ENCODE measurements at places on chromosomes 3 and 15.

GRCh38 chr15:63240109-63240508 is 37.3 kb upstream of the APH1B start:
- no peak for DNase-seq

DNA sequence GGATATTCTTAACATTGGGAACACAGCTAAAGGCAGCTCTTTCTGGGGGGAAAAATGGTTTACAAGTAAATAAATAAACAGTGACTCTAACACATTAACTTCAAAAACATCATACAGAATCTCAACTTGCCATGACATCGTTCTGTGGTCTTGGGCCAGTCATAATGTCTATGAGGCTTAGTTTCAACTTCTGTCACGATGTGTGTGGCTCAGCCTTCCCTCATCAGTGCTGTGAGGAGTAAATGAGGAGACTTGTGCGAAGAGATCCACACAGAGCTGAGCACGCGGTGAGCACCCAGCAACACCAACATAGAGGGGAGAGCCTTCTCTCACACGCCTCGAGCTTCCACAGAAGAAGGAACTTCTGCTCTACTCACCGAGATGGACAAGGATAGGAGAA is 49.0 kb downstream of the DZIP1L start:
- no peak for DNase-seq

GRCh38 chr3:62405135-62405534 is 31.8 kb upstream of the FEZF2 start:
- no peak for DNase-seq

GRCh38 chr3:73143401-73143800 is 81.9 kb downstream of the EBLN2 start:
- DNase-seq: no peak

- DNase-seq: no peak
Measured at GRCh38 chr15:76140074-76140464, 80.3 kb downstream of the TMEM266 start.

DNA sequence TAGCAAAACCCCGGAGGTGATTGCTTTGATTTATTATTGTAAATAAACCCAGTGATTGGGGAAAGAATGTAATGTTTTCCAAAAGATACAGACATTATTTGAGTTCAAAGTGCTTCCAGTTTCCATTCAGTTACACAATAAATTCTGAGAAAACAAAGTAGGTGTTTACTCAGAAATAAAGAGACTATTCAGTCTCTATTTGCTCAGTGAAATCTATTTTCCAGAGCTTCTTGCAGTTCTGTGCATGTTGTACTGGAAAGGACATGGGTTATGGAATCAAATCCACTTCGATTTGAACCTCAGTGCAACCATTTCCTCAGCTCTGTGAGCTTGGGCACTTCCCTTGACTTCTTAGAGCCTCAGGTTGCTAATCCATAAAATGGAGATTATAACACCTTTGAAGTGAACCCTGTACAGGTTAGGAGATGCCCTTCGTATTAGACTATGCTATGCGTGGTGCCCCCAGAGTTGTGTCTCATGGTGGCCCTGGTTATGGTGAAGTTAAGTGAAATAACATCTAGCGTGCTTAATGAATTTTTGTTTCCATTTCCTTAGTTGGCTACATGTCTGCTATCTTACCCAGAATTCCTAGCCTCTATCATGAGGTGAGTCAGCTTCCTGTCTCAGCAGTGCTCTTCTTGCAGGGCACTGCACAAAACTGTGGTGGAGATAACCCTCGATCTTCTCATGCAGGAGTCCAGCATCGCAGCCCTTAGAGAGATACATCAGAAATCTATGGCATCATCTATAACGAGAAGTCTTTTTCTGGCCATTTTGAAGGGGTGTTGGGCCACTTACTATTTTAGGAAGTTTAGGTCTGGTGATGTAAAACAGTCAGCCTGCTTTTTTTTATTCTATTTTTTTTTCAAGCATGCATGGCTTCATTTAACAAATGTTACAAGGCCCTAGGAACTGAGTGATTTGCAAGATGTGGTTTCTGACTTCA is 97.7 kb downstream of the RPL39L start:
- peak; percentile 28 for DNase-seq

DNA sequence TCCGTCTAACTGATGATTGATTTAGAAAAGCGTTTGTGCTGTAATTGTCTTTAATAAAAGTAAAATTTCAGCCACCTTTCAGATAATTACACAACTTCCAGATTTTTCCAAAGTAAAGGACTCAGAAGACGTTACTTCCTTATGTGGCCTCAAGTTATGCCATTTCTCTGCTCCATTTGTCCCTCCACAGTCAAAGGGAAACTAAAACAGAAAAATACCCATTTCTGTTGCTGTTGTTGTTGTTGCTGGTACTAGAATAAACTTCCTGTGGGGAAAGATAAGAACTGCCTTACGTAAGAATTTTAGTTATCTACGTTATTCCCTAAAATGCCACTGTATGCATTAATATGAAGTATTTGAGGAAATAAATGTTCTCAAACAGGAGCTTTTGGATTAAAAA is 153.9 kb downstream of the P3H2 start:
- DNase-seq: no peak

GRCh38 chr15:85625856-85626255 is 168.9 kb downstream of the KLHL25 start:
- DNase-seq: no peak

- DNase-seq: no peak
Measured at GRCh38 chr3:162799910-162800309, 1303.3 kb downstream of the OTOL1 start.

- DNase-seq: no peak
Measured at GRCh38 chr3:143806038-143806437, 42.2 kb downstream of the SLC9A9 start.

GRCh38 chr3:184524981-184525336 is 36.6 kb upstream of the EPHB3 start:
- DNase-seq: no peak

GRCh38 chr15:101578443-101578894 is 73.7 kb downstream of the TM2D3 start:
- no peak for DNase-seq

GRCh38 chr3:185792955-185793354 is 31.9 kb downstream of the IGF2BP2 start:
- no peak for DNase-seq

DNA sequence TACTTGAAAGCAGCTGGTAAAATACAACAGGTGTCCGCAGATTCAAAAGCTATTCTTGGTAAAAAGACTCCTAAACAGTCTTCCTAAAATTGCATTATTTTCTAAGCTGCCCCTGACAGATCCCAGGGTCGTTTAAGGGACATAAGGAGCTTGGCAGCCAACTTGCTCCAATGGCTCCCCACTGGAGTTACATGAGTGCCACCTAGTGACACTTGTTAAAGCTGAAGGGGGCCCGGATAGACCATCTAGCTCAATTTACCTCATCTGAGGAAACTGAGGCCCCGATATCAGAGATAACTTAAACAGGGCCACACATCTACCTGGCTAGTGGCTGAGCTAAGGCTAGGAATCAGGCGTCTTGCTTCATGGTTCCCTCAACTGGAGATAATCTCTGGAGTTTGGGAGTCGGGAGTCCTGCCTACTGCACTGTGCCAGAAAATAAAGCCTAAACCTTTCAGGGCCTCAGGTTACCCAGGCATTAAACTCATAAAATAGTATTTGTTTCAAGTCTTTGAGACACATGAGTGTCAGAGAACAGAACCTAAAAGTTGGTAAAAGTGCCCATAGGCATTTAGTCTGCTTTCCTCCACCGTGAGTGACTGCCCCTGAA is 6.5 kb upstream of the TBC1D23 start:
- DNase-seq: peak; percentile 67

DNA sequence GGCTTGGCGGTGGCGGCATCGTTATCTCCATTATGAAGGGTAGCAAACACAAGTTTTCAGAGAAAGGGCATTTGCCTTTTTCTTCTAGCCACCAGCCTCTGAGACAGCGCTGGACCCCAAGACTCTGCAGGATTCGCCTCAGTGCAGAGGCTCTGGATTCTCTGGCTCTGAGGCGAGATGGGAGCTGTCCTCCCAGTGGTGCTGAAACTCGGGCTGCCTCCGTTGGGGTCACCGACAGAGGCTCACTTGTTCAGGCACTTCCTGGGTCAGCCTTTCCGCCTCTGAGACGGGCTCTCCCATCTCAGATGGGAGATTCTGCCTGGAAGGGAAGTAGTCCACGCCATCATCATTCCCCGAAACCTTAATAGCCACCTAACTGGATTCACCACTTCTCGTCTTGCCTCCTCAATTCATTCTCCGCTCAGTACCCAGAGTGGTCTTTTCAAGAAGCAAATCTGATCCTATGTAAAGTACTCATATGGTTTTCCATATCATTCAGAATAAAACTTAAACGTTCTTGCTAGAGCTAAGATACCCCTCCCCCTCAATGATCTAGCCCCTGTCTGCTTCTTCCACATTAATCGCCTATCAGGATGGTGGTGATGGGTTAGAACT is 76.9 kb downstream of the RHCG start:
- no peak for DNase-seq

GRCh38 chr3:125260158-125260557 is 47.6 kb upstream of the SLC12A8 start:
- DNase-seq: no peak

- DNase-seq: no peak
Measured at GRCh38 chr15:65937054-65937453, 67.8 kb downstream of the RAB11A start.

DNA sequence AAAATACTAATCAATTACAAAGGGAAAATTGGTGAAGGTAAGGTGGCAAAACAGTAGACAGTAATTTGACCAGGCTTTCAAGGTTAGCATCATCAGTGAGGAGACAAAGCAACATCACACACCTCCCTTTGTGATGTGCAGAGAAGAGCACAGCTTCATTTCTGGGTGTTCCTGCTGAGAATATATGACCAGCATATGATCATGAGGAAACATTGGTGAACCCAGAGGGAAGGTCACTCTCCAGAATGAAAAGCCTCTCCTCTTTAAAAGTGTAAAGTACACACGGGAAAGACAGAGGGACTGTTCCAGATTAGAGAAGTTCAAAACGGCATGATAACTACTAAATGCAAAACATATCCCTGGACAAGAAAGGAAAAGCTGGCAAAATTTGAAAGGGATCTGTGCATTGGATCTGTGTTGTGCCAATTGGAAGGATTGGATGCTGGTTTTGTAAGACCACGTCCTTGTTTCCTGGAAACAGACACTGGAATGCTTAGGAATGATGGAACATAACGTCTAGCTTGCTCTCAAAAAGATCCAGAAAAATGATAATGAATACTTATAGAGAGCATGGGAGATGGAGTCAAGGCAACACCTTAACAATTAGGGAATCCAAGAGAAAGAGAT is 80.6 kb upstream of the MITF start:
- no peak for DNase-seq

DNA sequence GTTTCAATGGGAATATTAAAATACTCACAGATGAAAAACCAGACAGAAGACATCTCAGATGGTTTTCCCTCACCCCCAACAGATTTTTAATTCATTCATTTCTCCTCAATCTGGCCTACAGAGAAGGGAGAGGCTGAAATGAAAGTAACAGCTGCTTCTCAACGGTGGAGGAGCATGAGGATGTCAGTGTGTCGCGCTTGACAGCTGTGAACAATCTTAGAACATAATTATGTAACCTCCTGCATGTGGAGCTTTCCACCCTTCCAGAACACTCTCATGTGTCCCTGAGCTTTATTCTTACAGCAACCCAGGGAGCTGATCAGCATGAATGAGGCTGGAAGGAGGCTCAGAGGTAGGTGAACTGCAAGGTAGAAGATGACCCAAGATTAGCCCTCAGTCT is 52.7 kb downstream of the MB21D2 start:
- DNase-seq: no peak

- DNase-seq: no peak
Measured at GRCh38 chr3:187976365-187976900, 177.5 kb upstream of the LPP start.

- DNase-seq: no peak
Measured at GRCh38 chr15:70347321-70348225, 249.9 kb upstream of the TLE3 start.

DNA sequence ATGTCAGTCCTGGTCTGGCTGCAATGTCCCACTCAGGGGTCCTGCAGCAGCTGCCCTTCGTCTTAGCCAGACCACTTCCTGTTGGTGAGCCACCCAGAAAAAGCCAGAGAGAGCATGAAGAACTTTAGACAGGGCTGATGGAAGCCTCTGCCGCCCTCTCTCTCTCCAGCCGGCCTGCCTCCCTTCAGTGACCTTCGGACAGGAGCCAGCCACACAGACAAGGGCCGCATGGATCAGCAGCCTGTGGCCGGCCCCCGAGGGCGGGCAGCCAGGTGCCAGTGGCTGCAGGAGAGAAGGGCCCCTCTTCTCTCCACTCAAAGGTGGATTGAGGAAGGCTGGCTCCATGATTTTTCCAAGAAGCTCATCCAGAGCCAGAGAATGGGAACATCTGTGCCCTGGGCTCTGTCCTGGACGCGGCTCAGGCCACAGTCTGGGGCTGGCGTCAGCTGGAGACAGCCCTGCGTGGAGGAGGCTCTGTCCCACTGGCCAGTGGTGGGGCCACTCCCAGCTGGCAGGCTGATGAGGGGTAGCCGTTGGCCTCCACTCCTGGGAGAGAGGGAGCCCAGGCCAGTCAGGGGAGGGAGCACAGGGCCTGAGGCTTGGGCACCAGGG is 42.9 kb downstream of the ISG20 start:
- no peak for DNase-seq

GRCh38 chr15:62779036-62779770 is 263.3 kb upstream of the TPM1 start:
- no peak for DNase-seq

- no peak for DNase-seq
Measured at GRCh38 chr3:113829576-113830354, 8.8 kb upstream of the GRAMD1C start.

GRCh38 chr15:81338170-81339007 is 14.4 kb upstream of the STARD5 start:
- no peak for DNase-seq

GRCh38 chr15:88608607-88609181 is 12.4 kb upstream of the AEN start:
- no peak for DNase-seq

DNA sequence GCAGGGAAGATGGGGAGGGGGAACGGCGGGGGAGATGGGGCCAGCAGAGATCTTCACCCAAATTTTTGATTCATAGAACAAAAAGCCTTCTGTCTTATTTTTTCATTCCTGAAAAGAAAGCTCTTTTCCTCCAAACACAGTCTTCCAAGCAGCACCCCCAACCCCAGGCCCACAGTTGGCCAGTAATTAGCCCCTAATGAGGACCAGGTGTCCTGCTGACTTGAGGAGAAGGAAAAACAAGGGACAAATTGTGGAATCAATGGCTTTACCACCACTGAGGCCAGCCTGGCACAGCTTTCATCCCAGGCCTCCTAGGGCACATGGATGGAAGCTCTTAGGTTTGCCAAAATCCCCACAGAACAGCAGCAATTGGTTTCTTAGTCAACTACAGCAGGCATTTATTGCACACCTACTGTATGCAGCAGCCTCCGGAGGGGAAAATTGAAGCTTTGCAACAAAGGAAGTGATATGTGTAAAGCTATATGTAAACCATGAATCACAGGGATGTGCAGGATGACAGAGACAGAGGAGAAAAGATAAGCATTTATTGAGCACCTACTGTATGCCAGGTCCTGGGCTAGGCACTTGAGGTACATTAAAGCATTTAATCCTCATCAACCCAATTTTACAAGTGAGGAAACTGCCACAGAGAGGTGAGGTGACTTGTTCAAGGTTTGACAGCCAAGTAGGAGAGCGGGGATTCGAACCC is 199.5 kb downstream of the TBC1D2B start:
- DNase-seq: no peak

All from DMS153 (cell line).